GM23248 (cell line): ENCODE measurements at places on chromosomes 2 and 18. TPM values are rescaled to one million over a fixed set of nuclear protein-coding genes. Genes with fewer than 3 reads are reported as not detected.

SPC25 gene
- polyA plus RNA-seq: 11.8 and 11.9 TPM in 2 replicates

PIKFYVE gene
- 4.2 and 4.8 TPM in 2 replicates for polyA plus RNA-seq

GALNT14 gene
- 2.3 and 3.2 TPM in 2 replicates for polyA plus RNA-seq

CCDC93 gene
- 11.4 and 12.8 TPM in 2 replicates for polyA plus RNA-seq

RHBDD1 gene
- 30.9 and 33.7 TPM in 2 replicates for polyA plus RNA-seq

SATB2 gene
- polyA plus RNA-seq: 2.1 and 3.0 TPM in 2 replicates
